NCI-H82 (cell line): ENCODE measurements at places on chromosomes 7 and 10.

GRCh38 chr10:120132811-120133210 is 240.3 kb downstream of the SEC23IP start:
- no peak for DNase-seq

DNA sequence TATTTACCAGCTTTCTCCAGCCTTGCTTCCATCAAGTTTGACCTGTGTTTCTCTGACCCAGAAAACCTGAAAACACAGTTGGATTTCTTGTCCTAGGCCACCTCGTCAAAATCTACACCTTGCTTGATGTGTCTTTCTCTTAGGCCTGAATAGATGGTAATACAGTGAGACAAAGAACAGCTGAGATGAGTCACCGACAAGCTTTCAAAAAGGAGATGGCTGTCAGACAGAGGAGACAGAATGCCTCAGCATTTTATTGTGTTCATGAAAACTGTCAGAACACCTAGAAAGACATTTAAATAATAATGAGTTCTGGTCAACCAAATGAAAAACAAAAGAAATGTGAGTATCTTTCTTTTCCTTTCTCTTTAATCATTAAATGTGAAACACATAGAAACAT is 119.7 kb upstream of the SORCS1 start:
- no peak for DNase-seq

GRCh38 chr7:132024290-132024689 is 467.9 kb upstream of the PODXL start:
- peak; percentile 86 for DNase-seq

- no peak for DNase-seq
Observed at GRCh38 chr10:26437637-26438461, at the start of gene APBB1IP. TSS of gene APBB1IP (plus strand) at chr10:26438341. CDS start at chr10:26492327, 53,986 bp downstream.

DNA sequence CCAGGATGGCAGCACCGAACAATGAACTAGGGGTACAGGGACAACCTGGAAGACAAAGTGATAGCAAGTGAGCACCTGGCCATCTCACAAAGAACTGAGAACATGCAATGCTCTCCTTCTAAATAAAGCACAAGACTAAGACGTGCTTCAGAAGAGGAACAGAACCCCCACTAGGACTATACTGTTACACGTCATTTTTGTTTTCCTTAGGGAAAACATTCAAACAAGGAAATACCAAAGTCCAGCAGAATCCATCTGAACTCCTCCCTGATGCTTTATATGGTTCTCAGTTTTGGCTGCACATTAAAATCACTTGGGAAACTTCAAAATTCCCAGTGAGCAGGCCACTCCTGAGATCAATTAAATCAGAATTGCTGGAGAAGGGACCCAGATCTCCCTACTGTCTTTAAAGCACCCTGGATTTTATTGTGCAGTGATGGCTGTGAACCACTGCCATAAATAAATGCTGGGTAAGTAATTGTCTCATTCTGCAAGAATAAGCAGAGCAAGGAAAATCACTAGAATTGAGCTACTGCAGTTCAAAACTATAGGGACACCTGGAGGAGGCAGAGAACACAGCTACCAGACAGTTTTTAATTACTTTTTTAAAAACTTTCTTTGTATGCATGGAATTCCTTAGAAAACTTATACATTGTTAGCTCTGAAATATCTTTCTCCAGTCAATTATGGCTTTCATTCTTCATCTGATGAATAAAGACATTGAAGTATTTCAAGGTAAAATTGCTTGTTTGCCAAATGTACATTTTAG is 866.5 kb upstream of the GHITM start:
- no peak for DNase-seq

DNA sequence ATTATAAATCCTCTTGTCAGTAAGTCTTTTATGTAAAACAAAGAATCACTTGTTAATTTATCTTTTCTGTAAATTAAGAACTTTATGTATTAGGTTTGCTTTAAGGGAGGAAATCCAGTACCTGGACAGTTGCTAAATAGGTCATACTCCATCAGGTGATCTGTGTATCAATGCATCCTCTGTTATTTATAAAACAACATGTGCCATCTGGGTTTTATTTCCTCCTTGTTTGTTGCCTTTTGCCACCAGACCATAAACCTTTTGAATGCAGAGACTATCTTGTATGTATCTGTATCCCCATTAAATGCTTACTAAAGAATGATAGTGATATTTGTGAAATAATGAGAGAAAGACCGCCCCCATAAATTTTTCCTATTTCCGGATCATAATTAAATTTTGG is 70.0 kb downstream of the SLC35B4 start:
- DNase-seq: no peak

- no peak for DNase-seq
Observed at GRCh38 chr7:12074889-12075288, 136.2 kb upstream of the TMEM106B start.

DNA sequence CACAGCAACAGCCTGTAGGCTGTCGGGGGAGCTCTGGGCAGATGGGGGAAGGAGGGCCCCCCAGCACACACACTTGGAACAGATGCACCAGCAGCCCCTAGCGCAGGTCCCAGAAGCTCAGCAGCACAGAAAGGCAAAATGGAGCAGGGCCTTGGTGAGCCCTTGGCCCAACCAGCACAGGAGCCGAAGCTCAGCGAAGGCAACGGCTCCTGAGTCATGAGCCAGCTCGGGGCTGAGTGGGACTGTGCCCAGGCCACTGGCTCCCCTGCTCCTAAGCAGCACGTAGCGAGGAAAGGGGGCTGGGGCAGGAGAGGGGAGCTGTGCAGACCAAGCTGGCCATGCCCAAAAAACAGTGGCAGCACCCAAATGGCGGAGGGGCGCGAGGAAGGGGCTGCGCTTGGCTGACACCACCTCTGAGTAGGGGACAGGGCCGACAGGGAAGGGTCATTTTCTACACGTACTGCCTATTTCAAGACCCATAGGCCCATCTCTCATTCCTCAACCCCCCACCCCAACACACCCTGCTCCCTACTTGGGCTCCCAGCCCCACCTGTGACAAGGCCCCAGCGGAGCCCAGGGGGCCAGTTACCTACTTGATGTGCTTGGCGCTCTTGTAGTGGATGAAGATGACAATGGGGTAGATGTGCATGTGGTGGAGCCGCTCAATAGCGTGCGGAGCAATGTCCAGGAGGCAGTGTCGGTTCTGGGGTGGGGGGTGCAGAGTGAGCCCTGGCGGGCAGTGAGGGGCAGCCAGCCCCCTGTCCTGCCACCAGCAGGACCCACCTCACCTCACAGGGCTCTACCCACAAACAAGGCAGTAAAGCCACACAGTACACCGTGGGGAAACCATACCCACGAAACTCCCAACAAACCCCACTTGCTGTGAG is 132.1 kb downstream of the DLG5 start:
- no peak for DNase-seq

- peak; percentile 30 for DNase-seq
Observed at GRCh38 chr10:101028446-101029337, 2.2 kb downstream of the PDZD7 start.

GRCh38 chr7:158416283-158416933 is 171.2 kb downstream of the PTPRN2 start:
- DNase-seq: no peak

GRCh38 chr10:133030126-133030525 is 57.6 kb upstream of the ADGRA1 start:
- no peak for DNase-seq

GRCh38 chr7:45919993-45920459 is 1.0 kb downstream of the IGFBP3 start:
- no peak for DNase-seq

GRCh38 chr10:50541317-50541716 is 82.4 kb downstream of the SGMS1 start:
- DNase-seq: no peak

GRCh38 chr10:46328853-46329689 is 42.3 kb downstream of the ANTXRL start:
- no peak for DNase-seq
